ENCODE measurements at places on chromosomes 2 and 18.

DNA sequence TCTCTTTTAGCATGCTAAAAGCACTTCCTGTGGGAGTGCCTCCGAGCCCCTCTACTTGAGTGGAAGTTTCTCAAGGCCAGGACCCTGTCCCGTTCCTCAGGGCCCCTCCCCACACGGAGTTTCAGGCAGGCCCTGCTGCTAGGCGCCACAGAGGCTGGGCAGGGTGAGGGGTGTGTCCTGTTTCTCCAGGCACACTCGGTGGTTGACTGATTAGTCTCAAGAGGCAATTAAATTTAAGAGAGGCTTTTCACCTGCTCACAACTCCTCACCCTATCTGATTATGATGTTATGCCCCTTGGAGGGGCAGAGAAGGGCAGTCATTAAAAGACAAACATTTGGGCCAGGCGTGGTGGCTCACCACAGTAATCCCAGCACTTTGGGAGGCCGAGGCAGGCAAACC is 160.8 kb upstream of the HAAO start:
- no peak for DNase-seq

DNA sequence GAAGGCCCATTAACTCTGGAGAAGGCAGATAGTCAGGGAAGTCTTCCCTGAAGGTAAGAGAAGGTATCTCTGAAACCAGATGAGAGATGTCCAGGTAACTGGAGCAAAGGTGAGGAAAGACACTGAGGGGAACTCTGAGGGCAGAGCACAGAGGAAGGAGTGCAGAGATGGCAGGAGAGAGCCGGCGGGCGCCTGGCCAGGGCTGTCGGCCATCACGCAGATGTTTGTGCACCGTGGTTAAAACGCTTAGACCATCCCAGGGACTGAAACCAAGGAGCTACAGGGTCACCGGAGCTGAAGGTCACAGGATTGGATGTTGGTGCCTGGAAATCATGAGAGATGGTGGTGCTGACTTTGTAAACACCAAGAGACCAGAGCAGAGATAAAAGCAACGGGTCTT is 55.4 kb downstream of the LAMA1 start:
- DNase-seq = no peak

GRCh38 chr2:211367293-211367692 is 810.9 kb downstream of the CPS1 start:
- no peak for DNase-seq

GRCh38 chr2:217666338-217666737 is 336.5 kb downstream of the TNS1 start:
- no peak for DNase-seq

DNA sequence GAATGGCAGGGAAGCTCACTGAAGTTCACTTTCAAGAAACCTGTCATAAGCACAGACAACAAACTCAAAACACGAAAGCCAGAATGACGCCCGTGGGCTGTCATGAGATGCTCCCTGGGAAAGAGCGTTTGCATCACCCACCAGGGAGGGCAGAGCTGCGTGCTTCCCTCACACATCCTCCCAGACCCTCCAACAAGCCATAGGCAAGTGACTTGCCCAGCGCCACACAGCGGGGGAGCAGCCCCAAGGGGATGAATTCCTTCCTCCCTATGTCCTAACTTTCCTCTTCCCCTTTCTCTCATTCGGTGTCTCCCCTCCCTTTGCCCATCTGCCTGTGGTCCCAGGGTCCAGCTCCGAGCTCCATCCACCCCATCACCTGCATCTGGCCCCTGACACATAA is 10.7 kb downstream of the BIN1 start:
- no peak for DNase-seq

DNA sequence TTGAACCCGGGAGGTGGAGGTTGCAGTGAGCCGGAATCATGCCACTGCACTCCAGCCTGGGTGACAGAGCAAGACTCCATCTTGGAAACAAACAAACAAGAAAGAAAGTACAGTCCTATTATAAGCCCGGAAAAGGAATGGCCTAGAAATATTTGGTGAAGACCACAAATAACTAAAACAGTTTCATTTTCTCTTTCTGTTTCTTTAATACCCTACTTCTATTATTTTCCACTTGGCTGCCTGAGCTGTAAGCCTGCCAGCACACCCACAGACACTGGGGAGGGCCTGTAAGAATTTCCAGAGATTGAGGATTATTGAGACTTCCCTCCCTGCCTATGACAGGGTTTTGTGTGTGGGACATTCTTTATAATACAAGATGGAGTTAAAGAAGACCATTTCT is 188.0 kb upstream of the DCC start:
- no peak for DNase-seq

All from glomerular endothelial cell (primary cell).